Activated B cell treated with CpG ODN at 0.5 μM for 24 hours (primary cell): ENCODE measurements at places on chromosomes 16 and 17.
A peak's percentile ranks its signal among the peaks of the same experiment; 100 is the strongest.

- no peak for DNase-seq
Observed at GRCh38 chr16:49468611-49469310, 95.2 kb downstream of the C16orf78 start.

DNA sequence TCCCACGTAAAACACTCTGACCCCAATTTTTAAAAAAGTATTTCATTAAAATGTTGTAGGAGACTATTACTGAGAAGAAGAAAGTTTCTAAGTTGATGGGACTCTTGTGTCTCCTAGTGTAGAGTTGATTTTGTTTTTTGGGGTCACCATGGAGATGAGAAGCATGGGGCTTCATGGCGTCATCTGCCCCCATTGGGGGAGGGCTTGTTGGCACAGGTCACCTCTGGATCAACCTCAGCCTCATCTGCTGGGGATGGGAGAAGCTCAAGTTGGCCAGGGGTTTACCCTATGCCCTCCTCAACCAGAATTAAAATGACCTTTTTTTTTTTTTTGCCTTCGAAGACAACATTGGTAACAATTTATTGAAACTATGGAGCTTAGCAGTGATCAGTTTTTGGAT, 28.3 kb downstream of the MSI2 start:
- DNase-seq, result no peak

- DNase-seq, result no peak
Observed at GRCh38 chr17:75019710-75020109, 7.2 kb downstream of the MRPL58 start.

GRCh38 chr17:67475161-67475937, 98.3 kb downstream of the PITPNC1 start:
- peak; percentile 50 for DNase-seq

DNA sequence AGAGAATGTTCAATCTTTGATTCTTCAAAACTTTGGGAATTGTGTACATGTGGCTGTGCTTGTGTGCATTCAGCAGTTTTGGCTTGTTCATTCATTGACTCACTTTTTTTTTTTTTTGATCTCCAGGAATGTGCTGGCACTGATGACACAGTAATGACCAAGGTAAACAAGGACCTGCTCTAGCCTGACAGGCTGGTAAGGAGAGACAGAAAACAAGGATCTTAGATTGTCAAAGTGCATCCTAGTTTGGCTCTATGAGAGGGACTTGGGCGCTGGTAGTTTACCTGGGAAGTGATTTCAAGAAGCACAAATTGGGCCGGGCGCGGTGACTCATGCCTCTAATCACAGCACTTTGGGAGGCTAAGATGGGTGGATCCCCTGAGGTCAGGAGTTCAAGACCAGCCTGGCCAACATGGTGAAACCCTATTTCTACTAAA, 233.1 kb upstream of the WSCD1 start:
- DNase-seq, result no peak
